ENCODE measurements at places on chromosomes 3 and 15. TPM values are rescaled to one million over a fixed set of nuclear protein-coding genes. Genes with fewer than 3 reads are reported as not detected.

ABCF3 gene
- 46.4 TPM for total RNA-seq

FETUB gene
- not detected for total RNA-seq

SNTN gene
- not detected for total RNA-seq

DNA sequence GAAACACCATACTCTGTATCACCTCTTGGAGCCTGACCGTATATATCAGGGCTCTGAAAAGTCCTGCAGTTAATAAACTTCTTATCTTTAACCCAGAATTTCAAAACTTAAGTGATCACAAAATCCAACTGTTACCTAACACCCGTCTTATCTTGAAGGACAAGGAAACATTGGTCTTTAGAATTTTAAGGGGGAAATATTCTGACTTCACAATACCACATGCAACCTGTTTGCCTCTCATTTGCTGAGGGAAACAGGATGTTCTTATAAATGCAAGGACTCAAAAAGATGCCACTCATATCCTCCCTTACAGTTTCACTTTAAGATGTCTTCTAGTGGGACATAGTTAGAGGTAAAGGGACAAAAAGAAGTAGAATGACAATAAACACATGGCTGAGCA is 67.9 kb downstream of the CRTC3 start:
- H3K27ac ChIP-seq, result peak overlapping the region; percentile 72
- H3K27me3 ChIP-seq, result no peaks in the 10 kb centered on the region
- H3K4me3 ChIP-seq, result no peak overlapping the region
- no peak for DNase-seq

GRCh38 chr3:46700772-46701171 is 420 bp upstream of the TMIE start:
- no peaks in the 10 kb centered on the region for H3K36me3 ChIP-seq
- DNase-seq, result no peak
- peak overlapping the region; percentile 56 for H3K4me3 ChIP-seq
- no peak overlapping the region for H3K27ac ChIP-seq
- H3K27me3 ChIP-seq, result peaks cover 11% of the 10 kb centered on the region

DNA sequence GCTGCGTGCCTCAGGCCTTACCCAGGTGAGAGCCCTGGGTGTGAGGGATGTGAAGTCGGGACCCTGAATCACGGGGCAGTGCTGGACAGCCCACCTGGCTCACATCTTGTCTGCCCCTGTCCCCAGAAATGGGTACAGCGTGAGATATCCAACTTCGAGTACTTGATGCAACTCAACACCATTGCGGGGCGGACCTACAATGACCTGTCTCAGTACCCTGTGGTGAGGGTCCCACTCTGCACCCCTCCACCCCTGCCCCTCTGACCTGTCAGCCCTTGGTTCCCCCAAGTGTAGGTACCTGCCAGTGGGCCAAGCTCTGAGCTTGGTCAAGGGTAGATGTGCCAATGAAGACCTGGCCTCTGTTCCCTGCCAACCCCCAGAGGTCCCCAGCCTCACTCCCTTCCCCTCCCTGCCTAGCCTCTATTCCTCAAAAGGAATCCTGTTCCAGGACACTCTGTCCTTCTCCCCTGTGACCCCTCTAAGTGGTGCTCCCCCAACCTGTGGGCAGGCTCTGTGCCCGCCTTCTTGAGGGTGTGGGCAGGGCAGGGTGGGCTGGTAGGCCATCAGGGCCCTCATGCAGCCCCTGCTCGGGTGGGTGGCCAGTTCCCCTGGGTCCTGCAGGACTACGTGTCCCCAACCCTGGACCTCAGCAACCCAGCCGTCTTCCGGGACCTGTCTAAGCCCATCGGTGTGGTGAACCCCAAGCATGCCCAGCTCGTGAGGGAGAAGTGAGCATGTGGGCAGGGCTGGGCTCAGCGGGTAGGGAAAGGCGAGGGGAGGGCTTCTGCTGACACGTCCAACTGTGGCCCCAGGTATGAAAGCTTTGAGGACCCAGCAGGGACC is 25.1 kb downstream of the NBEAL2 start:
- peak; percentile 73 for DNase-seq
- H3K27ac ChIP-seq, result no peak overlapping the region
- peaks cover 14% of the 10 kb centered on the region for H3K4me1 ChIP-seq
- H3K4me3 ChIP-seq, result no peak overlapping the region
- H3K27me3 ChIP-seq, result no peaks in the 10 kb centered on the region

DNA sequence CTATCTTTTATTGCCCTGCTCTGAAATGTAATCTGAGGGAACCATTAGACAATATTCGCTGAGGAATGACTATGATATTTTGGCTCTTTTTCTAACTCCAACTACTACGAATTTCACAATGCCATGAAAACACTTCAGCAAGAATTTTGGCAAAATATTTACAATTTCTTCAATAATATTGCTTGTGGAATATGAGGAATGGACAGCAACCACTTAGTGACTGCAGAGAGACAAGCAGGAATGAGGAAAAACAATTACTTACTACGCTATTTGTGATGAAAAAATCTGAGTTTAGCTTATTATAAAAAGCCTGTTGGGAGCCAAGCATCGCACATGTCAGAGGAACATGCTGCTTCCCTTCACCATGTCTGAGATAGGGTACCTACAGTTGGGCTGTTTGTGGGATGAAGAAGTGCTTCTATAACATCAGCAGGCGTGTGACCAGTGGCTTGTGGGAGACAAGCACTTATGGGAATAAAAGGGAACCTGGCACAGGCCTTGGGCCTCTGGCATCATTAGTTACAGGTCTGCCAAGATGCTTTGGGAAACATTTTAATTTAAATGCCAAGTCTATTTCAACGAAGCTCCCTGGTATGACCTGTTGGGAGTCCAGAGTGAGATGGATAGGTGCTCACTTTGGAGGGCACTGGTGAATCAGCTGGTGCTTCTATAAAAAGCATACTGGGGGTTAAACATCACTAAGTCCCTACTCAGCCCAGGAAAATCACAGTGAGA is 2.7 kb upstream of the PLCL2 start:
- H3K36me3 ChIP-seq, result no peaks in the 10 kb centered on the region
- H3K27me3 ChIP-seq, result no peaks in the 10 kb centered on the region
- H3K4me3 ChIP-seq, result no peak overlapping the region
- no peak for DNase-seq
- no peak overlapping the region for H3K27ac ChIP-seq

GRCh38 chr15:81411051-81411450 is 37.0 kb upstream of the TMC3 start:
- H3K27ac ChIP-seq, result no peak overlapping the region
- no peaks in the 10 kb centered on the region for H3K27me3 ChIP-seq
- no peak overlapping the region for H3K4me3 ChIP-seq
- H3K36me3 ChIP-seq, result no peaks in the 10 kb centered on the region

DNA sequence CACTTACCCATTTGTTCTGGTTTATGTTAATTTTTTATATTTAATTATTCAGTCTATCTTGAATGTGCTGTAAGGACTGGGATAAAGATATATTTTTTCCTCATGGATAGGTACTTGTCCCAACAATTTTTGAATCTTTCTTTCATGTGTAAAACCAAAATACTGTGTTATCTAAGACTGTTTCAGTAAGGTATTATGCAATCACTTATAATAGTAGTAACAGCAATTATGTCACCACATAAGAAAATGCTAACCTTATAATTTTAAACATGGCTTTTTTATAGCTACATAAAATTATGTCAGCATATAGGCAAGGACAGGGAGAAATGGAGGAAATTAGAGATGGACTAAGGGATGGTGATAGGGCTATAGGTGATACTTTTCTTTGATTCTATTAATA is 2.9 kb upstream of the CTDSPL start:
- H3K27ac ChIP-seq, result no peak overlapping the region
- H3K27me3 ChIP-seq, result peaks cover 5% of the 10 kb centered on the region
- H3K4me3 ChIP-seq, result no peak overlapping the region

GRCh38 chr3:11928381-11928780 is 75.8 kb upstream of the SYN2 start:
- H3K36me3 ChIP-seq, result no peaks in the 10 kb centered on the region
- no peak for DNase-seq
- no peaks in the 10 kb centered on the region for H3K4me1 ChIP-seq
- no peak overlapping the region for H3K27ac ChIP-seq
- no peaks in the 10 kb centered on the region for H3K27me3 ChIP-seq

DNA sequence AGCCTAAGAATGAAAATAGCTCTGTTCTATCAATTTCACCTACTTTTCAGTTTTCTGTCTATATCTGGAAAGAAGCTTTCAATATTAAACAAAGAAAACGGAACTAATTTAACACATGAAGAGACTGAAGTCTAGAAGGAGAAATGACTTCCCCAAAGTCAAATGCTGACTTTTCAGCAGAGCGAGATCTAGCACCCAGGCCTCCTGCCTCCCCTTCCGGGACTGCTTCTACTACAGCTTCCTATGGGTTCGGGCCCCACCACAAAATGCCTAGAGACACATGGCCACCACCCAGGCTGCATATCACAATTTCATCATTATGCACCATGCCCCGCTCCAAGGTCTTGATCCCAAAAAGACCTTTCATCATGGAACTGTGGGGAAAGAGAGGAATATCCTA is 104.5 kb downstream of the SST start:
- H3K27ac ChIP-seq, result no peak overlapping the region
- H3K27me3 ChIP-seq, result no peaks in the 10 kb centered on the region
- no peaks in the 10 kb centered on the region for H3K36me3 ChIP-seq
- no peaks in the 10 kb centered on the region for H3K4me1 ChIP-seq
- no peak overlapping the region for H3K4me3 ChIP-seq

DNA sequence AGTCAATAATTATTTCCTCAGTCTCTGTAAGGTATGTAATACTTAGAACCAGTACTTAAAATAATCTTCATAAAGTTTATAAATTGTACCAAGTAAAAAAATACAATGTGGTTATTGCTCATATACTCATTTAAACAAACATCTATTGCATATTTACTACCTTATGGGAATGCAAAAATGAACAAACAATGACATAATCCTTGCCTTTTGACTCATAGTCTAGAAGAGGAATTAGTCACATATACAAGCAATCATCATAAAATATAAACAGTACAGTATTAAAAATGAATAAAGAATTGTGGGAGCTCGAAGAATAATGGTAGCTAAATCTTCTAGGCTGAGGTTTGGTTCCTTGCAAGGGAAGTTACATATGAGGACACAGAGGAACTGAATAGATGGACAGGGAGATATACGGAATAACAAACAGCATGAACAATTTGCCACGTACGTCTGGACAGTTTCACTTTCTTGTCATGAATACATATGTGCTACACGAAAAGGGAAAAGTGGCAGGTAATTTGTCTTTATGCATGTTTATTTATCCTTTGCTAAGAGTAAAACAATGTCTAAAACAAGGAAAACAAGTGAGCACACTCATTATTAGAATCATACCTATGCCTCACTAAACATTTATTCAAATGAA is 17.2 kb downstream of the IMPG2 start:
- no peak overlapping the region for H3K4me3 ChIP-seq
- no peak overlapping the region for H3K27ac ChIP-seq
- no peak for DNase-seq
- no peaks in the 10 kb centered on the region for H3K4me1 ChIP-seq
- no peaks in the 10 kb centered on the region for H3K36me3 ChIP-seq
- no peaks in the 10 kb centered on the region for H3K27me3 ChIP-seq

DNA sequence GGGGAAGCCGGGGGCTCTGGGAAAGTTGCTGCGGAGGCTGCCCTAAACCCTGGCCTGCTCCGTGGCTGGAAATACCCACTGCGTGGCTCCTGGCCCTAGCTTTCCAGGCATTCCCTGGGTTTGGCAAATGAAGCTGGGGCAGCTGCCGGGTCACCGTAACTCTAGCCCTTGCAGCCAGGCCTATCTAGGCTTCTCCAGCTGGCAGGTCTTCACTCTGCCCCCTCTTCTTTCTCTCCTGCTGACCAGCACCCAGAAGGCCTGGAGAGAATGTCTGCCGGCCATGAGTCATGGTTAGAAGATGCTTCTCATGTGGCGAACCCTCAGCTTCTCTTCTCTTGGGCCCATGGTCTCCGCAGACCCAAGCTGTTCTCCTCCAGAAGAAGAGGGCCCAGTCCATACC is 5.6 kb upstream of the DLL4 start:
- H3K27me3 ChIP-seq, result peaks cover 35% of the 10 kb centered on the region
- DNase-seq, result no peak
- no peak overlapping the region for H3K27ac ChIP-seq
- peaks cover 39% of the 10 kb centered on the region for H3K4me1 ChIP-seq

- peaks cover 23% of the 10 kb centered on the region for H3K4me1 ChIP-seq
- H3K4me3 ChIP-seq, result no peak overlapping the region
- H3K27ac ChIP-seq, result peak overlapping the region; percentile 97
Observed at GRCh38 chr15:91857772-91858171, 4.3 kb downstream of the SLCO3A1 start.

- no peaks in the 10 kb centered on the region for H3K36me3 ChIP-seq
- no peaks in the 10 kb centered on the region for H3K27me3 ChIP-seq
- H3K4me3 ChIP-seq, result no peak overlapping the region
Observed at GRCh38 chr15:57165992-57166391, 210.3 kb upstream of the CGNL1 start.

DNA sequence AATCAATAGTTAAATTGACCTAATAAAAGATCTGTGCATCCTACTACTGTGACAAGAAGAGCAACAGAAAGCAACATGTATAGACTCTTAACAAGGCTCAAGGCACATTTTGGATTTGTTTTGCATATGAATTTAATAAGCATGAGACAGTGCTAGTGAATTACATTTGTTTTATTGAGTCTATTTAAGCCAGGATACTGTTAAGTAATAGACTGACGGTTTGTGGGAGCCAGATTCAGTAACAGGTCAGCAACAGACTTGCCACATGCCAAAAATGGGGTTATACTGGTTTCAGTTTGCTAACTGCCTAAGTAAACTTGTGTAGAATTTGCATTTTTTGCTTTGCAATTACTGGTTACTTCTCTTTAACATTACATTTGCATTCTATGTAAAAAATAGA is 54.0 kb downstream of the MBNL1 start:
- H3K36me3 ChIP-seq, result peaks cover 9% of the 10 kb centered on the region
- no peaks in the 10 kb centered on the region for H3K27me3 ChIP-seq
- peaks cover 32% of the 10 kb centered on the region for H3K4me1 ChIP-seq
- H3K4me3 ChIP-seq, result no peak overlapping the region
- H3K27ac ChIP-seq, result no peak overlapping the region
- DNase-seq, result no peak

DNA sequence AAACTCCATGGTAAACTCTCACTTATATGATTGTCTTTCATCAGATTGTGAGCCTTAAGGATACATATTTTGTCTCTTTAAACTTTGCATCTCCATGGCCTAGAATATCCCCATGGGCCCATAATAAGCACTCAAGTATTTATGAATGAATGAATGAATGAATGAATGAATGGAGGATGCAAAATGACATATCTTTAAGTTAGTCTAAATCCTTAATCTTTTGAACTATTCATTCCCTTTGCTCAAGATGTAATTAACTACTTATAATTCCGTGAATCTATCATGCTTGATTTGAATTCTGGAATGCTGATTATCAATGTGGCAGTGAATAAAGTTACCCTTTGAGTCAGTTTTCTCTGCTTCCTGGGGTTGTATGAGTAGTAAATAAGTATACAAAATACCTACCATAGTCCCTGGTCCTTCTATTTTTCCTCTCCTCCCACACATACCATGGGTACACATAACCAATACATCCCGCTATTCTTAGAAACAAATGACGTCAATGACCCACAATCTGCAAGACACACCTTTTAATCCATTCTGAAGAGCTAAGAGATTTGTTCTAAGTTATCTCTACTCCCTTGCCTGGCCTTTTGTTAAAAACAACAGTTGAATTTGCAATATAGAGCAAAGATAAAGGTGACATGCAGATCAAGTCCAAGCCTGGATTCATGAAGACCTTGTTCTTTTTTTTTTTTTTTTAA is 94.5 kb downstream of the FBN1 start:
- H3K4me1 ChIP-seq, result no peaks in the 10 kb centered on the region
- H3K4me3 ChIP-seq, result no peak overlapping the region
- H3K27me3 ChIP-seq, result no peaks in the 10 kb centered on the region
- no peaks in the 10 kb centered on the region for H3K36me3 ChIP-seq
- no peak for DNase-seq
- H3K27ac ChIP-seq, result no peak overlapping the region

GRCh38 chr3:35658686-35659085 is 19.4 kb downstream of the ARPP21 start:
- DNase-seq, result no peak
- no peak overlapping the region for H3K4me3 ChIP-seq
- H3K4me1 ChIP-seq, result no peaks in the 10 kb centered on the region
- H3K36me3 ChIP-seq, result no peaks in the 10 kb centered on the region
- H3K27me3 ChIP-seq, result no peaks in the 10 kb centered on the region
- no peak overlapping the region for H3K27ac ChIP-seq

Data from spleen (tissue), 13 donors.